ENCODE measurements at places on chromosomes 5 and 9.

- no peak for DNase-seq
Observed at GRCh38 chr5:150595466-150596031, 44.9 kb upstream of the SYNPO start.

DNA sequence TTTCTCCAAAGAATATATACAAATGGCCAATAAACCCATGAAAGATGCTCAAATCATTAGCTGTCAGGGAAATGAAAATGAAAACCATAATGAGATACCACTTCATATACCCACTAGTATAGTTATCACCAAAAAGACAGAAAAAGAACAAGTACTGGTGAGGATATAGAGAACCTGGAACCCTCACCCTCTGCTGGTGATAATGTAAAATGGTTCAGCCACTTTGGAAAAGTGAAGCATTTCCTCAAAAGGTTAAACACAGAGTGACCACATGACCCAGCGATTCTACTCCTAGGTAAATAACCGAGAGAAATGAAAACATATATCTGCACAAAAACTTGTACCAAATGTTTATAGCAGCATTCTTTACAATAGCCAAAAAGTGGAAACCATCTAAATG lies 72.0 kb downstream of the HSD17B3 start:
- no peak for DNase-seq

DNA sequence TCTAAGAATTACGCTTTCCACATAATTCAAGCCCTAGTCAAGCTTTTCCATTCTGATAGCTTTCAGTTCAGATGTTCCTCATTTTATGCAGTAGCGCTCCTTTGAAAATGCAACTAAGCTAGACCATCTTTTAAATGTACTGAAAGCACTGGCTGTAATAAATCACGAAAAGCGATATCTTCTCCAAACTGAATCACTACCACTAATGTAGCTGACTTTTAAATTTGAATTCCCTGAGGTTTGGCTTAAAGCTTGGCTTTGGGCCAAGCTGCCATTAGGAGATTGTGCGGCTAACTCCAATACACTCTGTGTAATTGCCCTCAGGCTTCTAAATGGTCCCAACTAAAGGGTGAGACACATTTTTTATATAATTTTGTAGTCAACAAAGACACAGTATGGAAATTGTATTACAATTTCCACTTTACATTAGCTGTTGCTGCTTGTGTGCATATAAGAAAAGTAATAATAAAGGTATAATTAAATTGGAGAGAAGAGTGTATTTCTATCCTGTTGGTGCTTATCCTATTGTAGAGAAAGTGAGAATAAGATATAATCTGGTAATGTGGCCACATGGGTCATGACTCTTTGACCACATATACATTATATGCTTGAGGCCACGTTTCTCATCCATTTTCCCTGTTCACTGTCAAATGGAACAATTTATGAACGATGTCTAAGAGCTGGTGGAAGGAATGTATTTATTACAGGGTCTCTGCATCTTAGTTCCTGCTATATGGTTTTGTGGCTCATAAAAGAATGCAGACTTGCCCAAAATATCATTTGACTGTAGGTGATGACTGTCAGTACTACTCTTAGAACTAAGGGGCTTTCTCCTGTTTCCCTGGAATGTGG lies 118.7 kb upstream of the TAF11L2 start:
- DNase-seq = no peak

GRCh38 chr5:110590187-110590586 lies 136.3 kb downstream of the TMEM232 start:
- DNase-seq = no peak

DNA sequence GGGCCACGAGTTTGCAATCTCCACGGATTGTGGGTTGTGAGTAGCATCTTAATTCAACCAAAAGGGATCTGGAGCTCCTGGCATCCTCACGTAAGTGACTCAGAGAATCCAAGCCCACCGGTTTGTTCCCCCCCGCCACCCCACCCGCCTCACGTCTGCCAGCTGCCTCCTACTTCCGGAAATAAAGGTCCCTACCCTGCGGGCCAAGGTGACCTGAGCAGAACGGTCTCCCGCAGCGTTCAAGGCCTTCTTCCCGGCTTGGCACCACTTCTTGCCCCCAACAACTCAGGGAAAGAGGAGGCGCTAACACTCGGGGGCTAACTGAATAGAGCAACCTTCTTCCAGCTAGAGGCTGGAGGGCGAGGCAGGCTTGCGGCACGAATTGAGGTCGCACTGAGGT lies 8.8 kb upstream of the GPRIN1 start:
- DNase-seq = no peak

All from NCI-H2081 treated with DMSO at 0.1 percent for 48 hours (cell line).